ENCODE measurements at places on chromosomes 1 and 21.

- DNase-seq, result no peak
These were observed 23.6 kb downstream of the KCND3 start for GRCh38 chr1:111965781-111966443.

GRCh38 chr1:23466423-23466989, 17.5 kb downstream of the ASAP3 start:
- DNase-seq, result no peak

- no peak for DNase-seq
These were observed 6.5 kb upstream of the GUCA2A start for GRCh38 chr1:42170779-42171621.

- DNase-seq, result no peak
These were observed 17.9 kb downstream of the HIVEP3 start for GRCh38 chr1:41900603-41901444.

DNA sequence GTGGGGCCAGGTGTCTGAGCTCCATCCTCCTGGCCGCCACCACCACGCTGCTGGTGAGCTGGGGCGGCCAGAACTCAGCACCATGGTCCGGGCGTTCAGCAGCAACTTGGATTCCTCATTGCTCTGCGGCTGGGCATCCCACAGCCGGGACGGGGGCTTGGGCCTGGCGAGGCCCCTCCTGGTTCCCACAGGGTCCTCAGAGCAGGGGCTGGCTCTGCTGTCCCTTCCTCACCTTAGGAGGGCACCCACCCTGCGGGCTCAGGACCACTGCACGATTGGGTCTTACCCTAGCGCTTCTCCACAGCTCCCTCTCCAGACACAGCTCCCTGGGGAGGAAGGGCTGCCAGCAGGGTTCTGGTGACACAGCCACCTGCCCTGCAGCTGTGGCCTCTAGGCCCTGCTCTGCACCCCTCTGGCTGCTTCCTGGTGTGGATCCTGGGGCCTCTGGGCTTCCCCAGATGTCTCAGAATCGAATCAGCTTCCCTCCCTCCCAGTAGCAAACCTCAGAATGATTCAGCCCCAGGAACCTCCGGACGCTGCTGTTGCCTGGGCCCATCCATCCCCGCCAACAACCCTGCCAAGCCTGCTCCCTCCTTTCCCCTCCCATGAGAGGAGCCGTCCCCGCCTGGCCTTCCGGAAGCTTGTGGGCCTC, 25.0 kb downstream of the CRYAA start:
- no peak for DNase-seq

DNA sequence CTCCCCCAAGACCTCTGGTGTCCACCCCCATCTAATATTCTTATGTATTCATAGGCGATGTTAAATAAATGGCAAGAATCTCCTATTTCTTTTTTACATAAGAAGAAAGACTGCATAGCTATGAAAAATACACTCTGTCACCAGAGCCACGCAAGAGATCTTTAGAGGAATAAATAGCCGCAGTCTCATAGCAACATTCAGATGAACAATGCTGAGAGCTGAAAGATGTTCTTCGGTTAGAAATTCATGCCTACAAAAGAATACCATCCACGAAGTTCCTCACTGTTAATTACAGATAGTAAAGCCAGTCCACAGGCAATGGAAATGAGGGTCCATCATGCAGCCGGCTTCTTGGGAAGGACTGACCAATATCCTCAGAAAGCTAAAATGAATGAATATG, 76.0 kb upstream of the SOD1 start:
- DNase-seq, result no peak

DNA sequence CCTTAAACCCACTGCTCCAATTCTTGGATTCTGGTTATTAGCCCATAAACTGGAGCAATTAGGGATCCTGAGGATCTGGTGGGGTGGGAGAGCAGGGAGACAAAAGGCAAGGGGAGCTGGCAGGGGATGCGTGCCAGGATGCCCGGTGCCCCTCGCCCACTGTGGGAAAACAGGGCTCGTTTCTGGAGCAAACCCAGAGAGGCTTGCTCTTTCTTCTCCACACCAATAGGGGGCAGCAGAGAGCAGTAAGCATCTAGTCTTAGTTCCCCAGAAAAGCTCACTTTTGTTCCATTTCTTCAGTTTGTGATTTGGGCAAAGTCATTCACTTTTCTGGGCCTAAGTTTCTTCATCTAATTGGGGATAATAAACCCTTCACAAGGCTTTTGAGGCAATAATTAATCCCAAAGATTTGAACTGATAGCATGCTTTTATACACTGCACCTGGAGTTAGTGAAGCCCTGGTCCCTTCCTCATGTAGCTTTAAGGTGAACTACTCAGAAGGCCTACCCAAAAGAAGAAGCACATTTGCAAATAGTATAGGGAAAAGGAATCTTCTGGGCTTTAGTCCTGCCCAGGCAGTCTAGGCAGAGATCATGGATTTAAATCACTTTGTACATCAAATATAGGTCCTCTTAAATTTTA, 160.6 kb upstream of the USP24 start:
- DNase-seq, result no peak

GRCh38 chr1:41582004-41582325, 97.5 kb upstream of the EDN2 start:
- DNase-seq, result no peak

DNA sequence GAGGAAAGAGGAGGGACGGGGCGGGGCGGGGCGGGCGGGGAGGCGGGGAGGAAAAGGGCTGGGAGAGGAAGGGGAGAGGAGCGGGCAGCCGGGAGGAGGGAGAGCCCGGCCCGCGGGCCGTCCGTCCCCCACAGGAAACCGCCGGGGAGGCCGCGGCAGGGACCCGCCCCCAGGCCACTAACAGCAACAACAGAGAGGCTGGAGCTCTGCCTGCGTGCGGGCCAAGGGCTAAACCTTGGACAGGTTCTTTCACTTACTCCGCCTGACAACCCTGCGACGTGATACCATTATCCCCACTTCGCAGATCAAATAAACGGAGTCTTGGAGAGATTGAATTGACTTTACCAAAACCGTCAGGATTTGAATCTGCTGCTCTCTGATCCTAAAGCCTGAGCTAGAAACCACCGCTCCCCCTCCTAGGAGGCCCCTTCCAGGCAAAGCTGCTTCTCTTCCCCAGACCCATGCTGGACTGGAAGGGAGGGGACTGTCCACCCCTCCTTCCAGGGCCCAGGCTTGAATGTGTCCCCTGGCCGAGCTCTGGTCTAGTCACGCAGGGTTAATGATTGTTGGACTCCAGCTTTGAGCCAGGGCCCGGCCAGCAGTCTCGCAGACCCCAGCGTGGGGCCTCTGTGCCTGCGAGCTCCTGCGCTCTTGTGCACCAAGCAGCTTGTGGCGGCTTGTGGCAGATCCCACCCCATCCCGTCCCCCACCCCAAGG, at the start of gene EVA1B:
TSS of gene EVA1B (minus strand) at position 10 of the 717 bp plus-strand sequence. CDS start 608 bp downstream, outside the sequence.
- DNase-seq, result peak; percentile 33

DNA sequence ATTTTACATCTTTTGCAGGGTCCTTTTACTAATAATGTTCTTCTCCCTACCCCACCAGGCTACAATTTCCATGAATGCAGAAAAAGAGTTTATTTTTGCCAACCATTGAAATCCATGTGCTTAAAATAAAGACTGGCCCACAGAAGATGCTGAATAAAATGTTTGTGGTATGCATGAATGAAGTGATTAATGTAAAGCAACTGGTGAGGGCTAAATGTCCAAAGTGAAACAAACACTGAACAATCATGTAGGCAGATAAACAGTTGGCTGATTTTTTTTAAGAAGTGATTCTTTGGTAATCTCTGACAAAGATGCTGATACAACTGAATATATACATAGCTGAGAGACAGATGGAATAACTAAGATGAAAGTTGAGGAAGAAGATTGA, 94.5 kb downstream of the ST6GALNAC5 start:
- DNase-seq, result no peak

- no peak for DNase-seq
These were observed 155.8 kb upstream of the EDN2 start for GRCh38 chr1:41640141-41640751.

GRCh38 chr1:26580116-26580515, 50.6 kb downstream of the RPS6KA1 start:
- DNase-seq, result no peak

GRCh38 chr1:55215194-55216021, at the start of gene USP24:
Gene USP24 (minus strand): TSS chr1:55215364. CDS start chr1:55215113, 251 bp downstream.
- DNase-seq, result peak; percentile 73

DNA sequence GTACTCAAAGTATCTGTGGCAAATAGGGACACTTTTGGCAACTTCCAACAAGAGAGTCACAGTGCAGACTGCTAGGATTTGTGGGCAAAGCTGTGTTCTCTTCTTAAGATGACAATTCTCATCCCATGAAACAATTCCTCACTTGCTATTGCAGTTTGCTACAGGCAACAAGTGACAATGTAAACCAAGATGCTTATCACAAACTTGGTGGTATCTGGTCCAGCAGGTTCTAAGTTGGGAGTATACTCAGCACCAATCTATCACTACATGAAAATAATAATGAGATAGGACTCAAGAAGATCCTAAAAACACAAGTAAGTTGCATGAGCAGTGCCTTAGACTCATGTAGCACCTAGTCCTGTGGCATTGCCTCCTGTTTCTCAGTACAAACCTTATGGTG, 3.4 kb upstream of the OVAAL start:
- DNase-seq, result no peak

DNA sequence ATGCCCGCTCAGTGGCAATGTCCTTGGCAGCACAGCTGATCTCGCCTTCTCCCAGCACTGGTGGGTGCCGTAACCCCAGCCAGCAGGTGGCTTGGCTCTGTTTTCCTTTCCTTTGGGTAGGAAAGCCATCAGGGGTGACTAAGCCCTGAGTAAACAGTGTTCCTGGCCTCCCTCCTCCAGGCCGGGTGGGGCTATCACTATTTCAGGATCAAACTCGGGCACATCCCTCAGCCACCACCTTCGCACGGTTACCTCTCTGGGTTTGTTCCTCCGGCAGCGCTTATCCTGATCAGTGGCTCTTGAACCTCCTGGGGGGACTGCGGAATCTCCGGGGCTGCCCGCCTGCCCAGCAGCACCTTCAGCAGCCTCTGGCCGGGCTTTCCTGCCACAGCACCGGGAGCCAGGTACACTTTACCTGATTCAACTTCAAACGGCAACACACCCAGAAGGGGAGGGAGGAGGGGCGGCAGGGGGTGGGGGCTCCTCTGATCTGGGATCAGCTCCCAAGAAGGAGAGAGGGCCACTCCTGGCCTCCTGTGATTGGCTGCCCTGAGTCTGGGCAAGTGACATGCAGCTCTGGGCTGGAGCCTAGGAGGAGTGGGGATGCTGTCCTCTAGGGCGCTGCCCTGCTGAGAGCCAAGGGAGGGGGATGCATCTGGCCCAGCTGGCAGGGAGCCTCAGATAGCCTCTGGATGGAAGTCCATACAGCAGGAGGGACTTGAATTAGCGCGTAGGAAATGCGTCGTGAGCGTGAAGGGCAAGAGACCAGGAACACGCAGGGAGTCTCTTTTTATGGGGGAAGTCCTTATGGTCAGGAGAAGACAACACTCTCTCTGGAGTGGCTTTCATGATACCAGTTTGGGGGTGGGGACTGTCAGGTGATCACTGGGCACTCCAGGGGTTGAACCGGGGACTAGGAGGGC, at the start of gene ASCL5:
TSS of gene ASCL5 (minus strand) at position 353 of the 923 bp plus-strand sequence. CDS start 11,812 bp downstream, outside the sequence.
- DNase-seq, result no peak

Measured in activated CD8-positive, alpha-beta memory T cell treated with anti-CD3 and anti-CD28 coated beads for 1 hour (primary cell).